ENCODE measurements at places on chromosomes 12 and 14.
A peak's percentile ranks its signal among the peaks of the same experiment; 100 is the strongest.

GRCh38 chr12:92600052-92600451 is 102.7 kb upstream of the PLEKHG7 start:
- no peak for DNase-seq

GRCh38 chr12:85784096-85784720 is 52.0 kb downstream of the RASSF9 start:
- DNase-seq, result peak; percentile 7

GRCh38 chr12:113837084-113837483 is 129.0 kb downstream of the RBM19 start:
- peak; percentile 48 for DNase-seq

DNA sequence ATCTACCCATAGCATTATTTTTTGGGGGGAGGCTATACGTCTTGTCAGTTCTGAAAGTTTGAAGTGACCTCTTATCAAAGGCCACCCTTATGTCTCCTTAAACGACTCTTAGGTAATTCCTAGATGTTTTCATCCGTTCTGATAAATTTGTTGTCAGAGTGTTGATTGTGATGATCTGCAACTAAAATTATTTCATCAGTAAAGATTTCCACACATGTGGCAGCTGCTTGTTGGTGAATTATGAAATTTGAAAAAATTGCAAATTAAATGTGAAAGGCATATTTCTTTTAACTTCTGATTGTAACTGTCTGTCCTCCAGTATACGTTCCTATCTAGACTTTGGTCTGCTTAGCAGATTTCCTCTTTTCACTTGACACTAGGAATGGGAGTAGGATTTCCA is 1.4 kb downstream of the ADIPOR2 start:
- no peak for DNase-seq

- no peak for DNase-seq
These were observed 313.7 kb upstream of the DCN start for GRCh38 chr12:91496337-91496736.

- no peak for DNase-seq
These were observed 60.6 kb downstream of the DAAM1 start for GRCh38 chr14:59249029-59249428.

DNA sequence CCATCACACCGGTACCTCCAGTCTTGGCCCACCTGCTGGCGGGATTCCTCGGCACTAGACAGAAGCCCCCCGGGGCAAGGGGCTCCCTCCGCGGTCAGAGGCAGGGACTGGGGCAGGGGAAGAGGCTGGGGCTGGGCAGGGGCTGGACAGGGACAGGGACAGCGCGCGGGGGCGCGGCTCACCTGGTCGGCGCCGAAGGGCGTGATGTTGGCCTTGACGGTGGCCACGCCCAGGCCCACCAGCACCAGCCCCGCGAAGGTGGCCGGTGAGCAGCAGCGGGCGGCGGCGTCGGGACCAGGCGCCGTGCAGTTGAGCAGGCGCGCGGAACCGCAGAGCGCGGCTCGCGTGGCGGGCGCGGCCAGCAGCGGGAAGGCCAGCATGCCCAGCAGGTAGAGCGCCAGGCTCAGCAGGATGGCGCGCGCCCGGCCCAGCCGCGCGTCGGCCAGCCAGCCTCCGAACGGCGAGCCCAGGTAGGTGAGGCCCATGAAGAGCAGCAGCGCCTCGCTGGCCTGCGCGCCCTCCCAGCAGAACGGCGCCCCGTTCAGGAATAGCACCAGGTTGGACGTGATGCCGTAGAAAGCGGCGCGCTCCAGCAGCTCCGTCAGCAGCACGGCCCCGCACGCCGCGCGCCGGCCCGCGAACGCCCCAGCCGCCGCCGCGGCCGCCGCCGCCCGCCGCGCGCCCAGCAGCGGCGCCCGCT is 392 bp downstream of the SLC15A4 start:
- peak; percentile 59 for DNase-seq

DNA sequence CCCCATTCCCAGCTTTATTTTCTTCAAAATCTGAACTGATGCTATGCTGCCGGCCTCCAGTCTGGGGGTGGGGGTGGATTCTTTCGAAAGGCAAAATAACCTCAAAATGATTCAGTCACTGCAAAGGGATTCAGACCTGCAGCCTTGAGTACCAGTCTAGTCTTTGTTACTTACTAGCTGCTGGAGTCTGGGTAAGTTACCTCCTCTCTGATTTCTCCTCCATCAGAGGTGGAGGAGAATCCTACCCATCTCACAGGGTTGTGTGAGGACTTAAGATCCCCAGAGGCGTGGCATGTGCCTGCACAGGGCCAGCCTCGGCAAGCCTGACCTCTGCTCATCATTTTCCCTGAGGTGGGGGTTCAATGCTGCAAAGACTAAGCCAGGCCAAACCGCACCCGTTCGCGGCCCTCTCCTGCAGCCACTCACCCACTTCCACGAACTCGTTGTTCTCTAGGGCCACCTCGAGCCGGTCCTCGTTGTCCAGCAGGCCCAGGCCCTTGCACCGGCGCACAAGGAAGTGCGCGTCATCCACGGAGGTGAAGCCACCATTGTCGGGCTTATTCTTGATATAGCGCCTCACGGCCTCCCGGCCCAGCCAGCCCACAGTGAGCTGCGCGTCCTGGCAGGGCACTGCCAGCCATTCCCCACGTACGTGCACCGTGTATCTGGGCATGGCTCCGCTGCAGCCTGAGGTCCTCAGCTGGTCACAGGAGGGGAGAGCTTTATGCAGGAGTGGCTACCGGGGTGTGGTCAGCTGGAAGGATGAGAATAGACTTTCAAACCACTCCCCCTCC is 709 bp downstream of the HAL start:
- no peak for DNase-seq

DNA sequence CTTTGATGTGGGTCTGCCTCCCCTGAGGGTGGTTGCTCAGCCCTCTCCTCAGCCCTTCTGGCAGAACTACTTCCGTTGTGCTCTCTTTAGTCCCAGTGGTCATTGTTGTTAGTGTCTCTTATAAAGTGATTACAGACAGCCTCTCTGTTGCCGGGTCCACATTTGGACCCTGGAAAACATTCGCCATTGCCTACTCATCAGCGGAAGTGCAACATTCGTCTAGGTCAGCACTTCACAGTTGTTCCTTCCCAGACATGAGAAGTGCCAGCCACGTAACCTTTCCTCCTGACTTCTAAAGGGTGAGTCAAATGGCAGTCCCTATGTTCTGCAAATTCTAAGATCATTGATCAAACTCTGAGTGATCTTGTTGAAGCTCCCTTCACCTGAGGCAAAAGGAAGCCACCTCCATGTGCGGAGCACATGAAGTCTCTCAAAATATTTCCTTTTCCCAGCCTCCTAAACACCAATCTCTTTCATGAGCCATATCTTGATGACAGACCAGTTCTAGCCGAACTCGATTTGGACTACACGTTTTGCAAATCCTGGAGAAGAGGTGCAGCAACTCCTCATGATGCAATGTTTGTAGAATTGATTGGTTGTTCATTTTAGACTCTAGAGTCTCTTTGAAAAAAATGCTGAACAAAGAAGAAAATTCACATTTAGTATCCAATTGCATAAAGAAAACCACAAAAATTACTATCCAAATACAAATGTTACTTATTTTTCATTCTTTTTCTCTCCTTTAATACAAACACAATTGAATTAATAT is 163.8 kb downstream of the RPL10L start:
- no peak for DNase-seq
